Stimulated activated CD4-positive, alpha-beta T cell treated with anti-CD3 and anti-CD28 coated beads, Interleukin-1b, Interleukin-23, amount 100 ng/mL, for 1 hour (primary cell): ENCODE measurements at places on chromosomes 3 and 15.

DNA sequence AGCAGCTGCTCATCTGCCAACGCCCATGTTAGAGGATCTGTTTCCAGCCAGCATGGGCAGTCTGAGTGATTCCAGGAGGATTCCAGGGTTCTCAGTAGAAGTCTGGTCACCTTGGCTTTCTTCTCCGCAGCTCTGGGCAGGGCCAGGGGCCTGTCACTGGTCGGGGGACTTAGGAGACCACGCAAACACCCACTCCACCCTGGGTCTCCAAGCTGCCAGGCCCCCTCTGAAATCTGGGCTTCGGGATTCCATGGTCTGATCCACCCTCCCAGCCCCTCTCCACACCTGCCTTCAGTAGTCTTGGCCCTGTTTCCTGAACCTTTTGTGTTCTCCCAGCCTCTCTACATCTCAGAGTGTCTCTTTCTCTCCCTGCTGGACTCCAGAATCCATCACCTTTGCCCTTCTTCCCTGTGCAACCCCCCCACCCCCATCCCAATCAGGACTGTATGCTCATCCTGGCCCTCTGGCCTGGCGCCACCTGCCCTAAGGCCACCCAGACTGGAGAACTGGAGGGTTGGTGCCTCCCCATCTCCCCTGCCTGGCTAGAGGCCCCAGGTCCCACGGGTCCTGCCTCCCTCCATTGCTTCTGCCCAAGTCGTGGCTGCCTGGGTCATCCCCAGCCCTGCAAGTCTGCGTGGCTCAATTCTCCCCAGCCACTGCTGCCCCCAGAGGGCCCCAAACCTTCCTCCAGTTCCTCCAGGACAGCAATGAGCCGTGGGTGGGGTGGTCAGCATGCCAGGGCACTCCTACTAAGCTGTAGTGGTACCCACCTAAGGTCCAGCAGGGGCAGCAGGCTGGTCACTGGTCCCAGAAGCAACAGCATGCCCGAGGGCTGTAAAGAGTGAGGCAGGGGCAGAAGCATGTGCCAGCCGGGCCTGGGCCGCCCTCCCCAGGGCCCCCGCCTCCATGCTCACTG, 102.8 kb downstream of the TBC1D2B start:
- DNase-seq, result no peak

- no peak for DNase-seq
Observed at GRCh38 chr3:42490243-42490642, 12.2 kb upstream of the VIPR1 start.

- DNase-seq, result no peak
Observed at GRCh38 chr3:17775073-17775472, 32.6 kb upstream of the TBC1D5 start.

- DNase-seq, result no peak
Observed at GRCh38 chr3:25571285-25571684, 93.4 kb downstream of the TOP2B start.

GRCh38 chr3:128523591-128523990, 30.6 kb upstream of the GATA2 start:
- no peak for DNase-seq

DNA sequence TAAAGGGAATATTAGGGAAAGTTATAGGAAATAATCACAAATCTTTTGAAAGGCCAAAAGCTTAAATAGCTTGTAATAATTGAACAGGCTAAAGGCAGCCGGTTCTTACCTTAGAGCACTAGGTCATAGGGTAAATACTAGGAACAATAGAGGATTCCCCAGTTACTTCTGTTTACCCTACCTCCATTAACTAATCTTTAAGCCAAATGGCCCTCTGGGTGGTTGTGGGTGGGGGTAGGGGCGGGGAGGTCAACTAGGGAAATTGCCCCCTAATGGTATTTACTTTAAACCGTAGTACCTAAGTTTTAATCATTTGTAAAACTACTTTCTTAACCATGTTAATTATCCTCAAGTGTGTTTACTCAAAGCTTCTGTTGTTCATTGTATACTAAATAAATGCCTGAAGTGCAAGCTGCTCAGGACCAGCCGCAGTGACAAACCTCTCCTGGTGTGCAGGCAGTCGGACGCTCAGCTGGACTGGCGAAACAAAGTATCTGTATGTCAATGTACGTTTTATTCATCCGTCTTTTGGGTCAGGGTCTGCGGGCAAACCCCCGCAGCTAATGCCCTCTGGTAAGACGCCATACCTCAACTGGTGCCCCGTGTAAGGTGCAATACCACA, 18.9 kb downstream of the MAGEL2 start:
- DNase-seq, result no peak

- no peak for DNase-seq
Observed at GRCh38 chr3:157029365-157029790, 130.6 kb downstream of the CCNL1 start.

GRCh38 chr3:174973465-174973864, 114.3 kb downstream of the NAALADL2 start:
- no peak for DNase-seq

DNA sequence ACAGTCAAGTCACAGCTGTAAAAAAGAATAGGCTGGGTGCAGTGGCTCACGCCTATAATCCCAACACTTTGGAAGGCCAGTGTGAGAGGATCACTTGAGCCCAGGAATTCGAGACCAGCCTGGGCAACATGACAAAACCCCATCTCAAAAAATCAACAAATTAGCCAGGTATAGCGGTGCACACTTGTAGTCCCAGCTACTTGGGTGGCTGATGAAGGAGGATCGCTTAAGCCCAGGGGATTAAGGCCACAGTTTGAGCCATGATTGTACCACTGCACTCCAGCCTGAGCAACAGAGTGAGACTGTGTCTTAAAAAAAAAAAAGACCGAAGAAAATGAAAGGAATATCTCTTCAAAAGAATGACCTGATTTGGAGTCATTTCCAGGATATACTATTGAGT, 6.6 kb downstream of the HERC1 start:
- no peak for DNase-seq

DNA sequence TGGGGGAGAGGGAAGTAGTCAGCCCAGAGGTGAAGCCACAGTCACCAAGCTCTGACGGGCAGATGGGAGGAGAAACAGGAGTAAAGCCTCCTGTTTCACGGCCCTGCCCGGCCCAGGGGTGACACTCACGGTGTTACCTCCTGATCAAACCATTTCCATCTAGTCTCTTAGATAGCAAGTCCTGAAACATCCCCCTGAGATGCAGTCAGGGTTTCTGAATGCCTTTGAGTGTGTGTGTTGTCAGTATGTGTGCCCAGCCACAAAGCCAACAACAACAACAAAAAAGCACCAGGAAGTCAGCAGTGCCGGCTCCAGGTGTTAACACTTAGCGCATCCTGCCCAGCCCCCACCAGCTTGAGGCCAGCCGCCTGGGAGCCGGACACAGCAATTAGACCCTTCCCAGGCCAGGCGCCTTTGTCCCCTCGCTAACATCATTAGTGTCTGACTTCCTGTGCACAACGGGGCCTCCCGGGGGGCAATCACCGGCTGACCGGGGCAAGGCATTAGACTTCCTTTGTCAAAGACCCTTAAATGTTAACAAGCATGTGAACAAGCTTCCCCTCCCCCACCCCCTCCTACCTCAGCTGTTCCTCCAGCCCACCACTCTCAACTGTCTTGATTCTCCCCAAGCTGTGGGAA, 34.5 kb downstream of the IL17RD start:
- no peak for DNase-seq

GRCh38 chr3:127690106-127690505, 17.4 kb downstream of the ABTB1 start:
- DNase-seq, result no peak

DNA sequence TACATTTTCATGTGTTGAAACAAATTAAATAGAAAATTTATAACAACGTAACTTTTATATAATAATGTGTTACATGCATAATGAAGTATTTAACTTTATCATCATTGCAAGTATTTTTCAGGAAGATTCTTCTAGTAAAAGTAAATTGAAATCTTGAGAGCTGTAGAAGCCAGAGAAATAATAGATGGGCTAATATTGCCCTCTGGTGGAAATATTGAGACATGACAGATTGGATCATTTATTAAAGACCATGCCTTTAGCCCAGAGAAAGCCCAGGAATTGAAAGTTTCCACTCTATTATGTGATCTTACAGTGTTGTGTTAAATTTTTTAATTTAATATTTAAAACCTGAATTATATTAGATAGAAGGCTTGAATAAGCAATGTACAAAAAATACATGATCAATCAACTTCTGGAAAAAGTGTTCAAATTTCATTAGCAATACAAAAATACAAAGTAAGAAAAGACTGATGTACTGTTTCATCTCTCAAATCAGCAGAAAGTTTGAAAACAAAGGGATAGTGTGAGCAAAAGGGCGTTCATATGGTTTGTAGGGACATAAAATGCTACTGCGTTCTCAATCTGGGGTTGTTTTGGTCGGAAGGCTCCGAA, 52.7 kb upstream of the SPTSSB start:
- no peak for DNase-seq

DNA sequence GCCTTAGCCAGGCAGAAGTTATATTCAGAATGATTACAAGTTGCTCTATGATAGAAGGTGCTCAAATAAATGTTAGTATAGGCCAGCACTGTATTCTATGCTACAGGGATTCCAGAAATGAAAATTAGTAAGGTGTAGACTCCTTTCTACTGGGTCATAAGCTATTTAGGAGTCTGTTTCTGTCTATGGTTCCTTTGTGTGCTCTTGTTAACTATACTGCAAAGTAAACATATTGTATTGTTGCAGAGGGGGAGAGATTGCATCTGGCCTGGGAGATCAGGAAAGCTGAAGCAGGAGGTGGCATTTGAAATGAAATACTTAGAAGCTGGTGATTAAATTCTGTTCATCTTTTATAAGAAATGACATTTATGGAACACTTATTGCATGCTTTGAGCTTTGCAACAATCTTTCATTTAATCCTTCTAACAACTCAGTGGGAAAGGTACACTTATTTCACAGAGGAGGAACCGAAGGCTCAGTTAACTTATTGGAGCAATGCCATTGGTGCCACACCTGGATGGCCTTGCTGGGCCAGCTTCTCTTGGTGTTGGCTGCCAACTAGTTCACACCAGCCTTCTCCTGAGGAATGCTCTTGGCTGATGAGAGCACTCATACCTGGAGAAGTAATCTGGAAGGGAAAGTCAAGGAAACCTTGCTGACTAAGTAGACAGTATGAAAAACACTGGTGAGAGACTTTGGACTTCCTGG, 39.1 kb downstream of the ABHD5 start:
- no peak for DNase-seq

DNA sequence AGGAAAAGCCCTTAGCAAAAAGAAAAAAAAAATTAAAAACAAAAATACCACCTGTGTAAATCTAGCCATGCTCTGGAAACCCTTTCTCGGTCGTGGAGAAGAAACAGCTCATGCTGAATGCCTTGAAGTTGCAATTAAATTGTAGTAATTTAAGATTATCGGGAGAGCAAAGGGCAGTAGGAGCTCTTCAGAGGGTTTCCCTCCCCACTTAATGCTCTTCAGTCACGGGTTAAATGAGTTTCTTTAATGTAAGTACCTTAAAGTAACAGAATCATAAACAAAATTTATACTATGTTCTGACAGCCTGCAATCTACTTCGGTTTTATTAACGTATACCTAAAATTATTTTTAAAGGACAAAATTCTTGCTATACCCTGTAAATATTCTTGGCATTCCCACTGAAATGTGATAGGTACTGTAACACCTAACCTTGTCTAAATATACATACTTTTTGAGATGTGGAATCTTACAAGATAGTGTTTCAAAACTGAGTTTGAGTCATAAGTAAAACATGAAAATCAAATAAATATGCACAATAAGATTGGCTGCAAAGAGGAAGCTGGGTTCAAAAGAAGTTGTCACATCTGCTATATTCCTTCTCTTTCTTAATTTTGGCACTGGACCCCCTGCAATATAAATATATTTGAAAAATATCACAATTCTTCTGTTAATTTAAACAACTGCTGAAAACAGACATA, 5.3 kb downstream of the FOXP1 start:
- no peak for DNase-seq

DNA sequence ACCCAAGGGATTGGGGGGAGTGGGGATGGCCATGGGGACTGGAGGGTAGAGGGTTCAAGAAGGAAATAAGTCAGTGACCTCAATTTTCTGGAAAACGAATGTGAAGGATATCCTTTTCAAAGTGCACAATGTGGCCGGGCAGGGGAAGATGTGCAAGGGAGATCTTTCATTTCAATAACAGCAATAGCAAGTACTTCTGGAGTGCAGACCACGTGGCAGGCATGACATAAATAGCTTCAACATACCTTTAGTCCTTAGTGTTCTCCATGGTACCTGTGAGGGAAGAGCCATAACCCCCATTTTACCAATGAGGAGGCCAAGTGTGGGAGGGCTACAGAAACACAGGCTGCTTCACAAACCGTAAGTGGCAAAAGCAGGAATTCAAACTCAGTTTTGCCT, 138.7 kb downstream of the FOXP1 start:
- no peak for DNase-seq

GRCh38 chr3:9770276-9770812, 597 bp upstream of the CAMK1 start:
- DNase-seq, result no peak

DNA sequence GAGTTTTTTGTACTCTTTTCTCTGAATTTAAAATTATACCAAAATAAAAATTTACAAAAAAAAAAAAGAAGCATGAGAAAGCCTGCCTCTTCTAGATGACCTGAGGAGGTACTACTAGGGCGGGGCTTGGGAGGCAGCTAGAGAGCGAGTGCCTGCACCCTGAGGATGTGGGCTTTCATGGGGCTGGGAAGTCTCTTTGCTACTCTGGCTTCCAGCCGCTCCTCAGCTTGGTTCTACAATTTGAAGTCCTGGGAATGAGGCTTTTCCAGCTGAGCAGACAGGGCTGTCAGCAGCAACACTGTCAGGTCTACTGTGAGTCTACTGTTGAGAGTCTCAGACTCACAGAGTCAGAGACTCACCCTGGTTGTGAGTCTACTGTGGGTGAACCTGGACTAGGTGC, 8.2 kb upstream of the PSTPIP1 start:
- DNase-seq, result no peak

GRCh38 chr15:22939652-22940061, 40.5 kb downstream of the CYFIP1 start:
- no peak for DNase-seq

- no peak for DNase-seq
Observed at GRCh38 chr15:95259513-95259912, 1028.2 kb downstream of the MCTP2 start.

- DNase-seq, result no peak
Observed at GRCh38 chr15:67059127-67059553, 6.3 kb upstream of the SMAD3 start.

- DNase-seq, result no peak
Observed at GRCh38 chr3:129429602-129430001, 1.2 kb upstream of the EFCAB12 start.

DNA sequence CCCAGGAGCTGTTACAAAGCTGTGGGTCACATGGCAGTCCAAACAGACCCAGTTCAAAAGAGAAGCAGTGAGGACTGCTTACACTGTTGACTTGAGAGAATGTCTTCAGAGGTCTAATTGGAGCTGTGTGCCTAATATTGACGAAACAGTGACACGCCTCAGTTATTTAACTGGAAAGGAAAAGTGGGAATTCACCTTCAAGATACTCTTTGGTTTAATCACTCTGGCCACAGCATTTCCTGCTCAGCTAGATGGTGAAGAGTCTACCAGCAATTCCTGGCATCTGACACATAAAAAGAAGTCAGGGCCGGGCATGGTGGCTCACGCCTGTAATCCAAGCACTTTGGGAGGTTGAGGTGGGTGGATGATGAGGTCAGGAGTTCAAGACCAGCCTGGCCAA, 326.4 kb downstream of the SV2B start:
- no peak for DNase-seq
